ENCODE measurements at places on chromosomes 1 and 21.

DNA sequence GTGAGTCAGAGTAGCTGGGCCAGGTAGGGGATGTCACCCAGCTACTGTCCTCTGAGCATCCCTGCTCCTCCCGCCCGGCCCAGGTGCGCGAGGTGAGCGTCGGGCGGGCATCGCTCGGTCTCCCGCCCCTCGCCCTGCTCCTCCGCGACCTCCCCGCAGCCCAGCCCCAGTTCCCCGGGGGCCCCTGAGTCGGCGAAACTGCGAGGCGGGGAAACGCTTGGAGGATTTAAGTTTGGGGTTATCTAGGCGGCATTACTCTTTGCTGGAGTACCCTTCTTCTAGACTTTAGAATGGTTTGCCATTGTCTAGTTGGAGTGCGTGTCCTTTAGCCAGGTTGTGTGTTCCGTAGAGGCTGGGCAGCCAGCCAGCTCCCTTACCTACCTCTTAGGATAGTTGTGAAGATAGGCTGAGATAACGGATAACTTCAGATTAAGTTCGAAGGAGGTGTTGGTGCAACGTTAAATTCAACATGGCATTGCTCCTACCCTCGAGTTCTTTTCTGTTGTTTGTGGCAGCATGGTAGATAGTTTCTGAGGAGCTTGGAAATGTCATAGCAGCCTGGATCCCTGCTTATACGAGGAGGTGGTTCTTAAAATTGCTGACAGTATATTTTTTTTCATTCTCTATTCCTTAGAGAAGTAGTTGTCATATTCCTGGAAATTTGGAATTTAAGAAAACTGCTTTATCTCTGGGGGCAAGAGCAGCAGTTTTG, 697 bp downstream of the AGO3 start:
- DNase-seq, result no peak

GRCh38 chr1:179025975-179026812, 500 bp downstream of the FAM20B start:
- DNase-seq, result peak; percentile 89

DNA sequence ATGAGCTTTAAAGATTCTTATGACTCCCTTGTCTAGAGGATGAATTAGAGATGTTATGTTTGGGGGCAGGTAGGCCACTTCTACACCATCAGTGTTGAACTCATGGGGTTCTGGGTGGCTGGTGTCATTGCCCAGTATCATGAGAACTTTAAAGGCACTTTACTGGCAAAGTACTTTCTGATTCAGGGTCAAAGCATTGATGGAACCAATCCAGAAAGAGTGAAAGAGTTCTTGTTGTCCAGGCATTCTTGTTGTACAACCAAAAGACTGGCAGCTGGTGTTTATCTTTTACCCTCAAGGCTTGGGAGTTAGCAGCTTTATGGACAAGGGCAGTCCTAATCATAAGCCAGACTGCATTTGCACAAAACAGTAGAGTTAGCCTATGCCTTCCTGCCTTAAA, 673.0 kb downstream of the USP25 start:
- DNase-seq, result no peak

DNA sequence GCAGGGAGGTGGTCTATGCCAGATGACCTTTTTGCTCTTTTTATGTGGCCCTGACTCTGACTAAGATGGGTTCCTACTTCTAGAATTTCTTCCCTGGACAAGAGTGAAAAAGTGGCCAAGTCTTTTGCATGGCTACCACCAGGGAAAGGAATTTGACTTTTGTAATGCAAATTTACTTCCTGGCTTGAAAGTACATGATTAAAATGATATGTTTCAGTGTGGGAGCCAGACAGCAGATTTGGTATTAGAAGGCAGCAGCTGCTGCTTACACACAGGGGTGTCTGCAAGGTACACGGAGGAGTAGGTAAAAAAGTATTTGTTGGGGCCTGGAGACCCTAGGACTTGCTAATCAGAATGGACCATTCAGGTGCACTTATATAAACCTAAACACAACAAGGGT, 78.4 kb downstream of the KCND3 start:
- DNase-seq, result no peak

GRCh38 chr21:25425156-25425555, 182.1 kb downstream of the MRPL39 start:
- no peak for DNase-seq

DNA sequence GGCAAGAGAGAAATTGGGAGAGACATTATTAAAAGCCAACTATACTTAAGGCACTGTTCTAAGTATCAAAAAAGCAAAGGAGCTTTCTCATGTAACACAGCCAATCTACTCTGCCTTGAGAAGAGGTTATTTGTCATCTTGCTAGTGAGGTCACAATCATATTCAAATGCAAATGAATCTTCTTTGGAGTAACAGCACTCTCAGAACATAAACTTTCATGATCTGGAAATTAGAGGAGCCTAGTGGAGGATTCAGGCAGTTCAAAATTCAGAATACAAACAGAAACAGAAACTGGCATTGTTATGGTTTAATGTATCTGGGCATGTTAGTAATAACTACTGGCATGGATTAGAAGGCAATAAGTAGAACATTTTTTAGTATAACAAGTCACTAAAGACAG, 57.4 kb downstream of the ARID4B start:
- DNase-seq, result no peak

Measured in aorta (tissue), 5 donors.